Testis (tissue), 5 donors: ENCODE measurements at places on chromosomes 12 and 14.

DNA sequence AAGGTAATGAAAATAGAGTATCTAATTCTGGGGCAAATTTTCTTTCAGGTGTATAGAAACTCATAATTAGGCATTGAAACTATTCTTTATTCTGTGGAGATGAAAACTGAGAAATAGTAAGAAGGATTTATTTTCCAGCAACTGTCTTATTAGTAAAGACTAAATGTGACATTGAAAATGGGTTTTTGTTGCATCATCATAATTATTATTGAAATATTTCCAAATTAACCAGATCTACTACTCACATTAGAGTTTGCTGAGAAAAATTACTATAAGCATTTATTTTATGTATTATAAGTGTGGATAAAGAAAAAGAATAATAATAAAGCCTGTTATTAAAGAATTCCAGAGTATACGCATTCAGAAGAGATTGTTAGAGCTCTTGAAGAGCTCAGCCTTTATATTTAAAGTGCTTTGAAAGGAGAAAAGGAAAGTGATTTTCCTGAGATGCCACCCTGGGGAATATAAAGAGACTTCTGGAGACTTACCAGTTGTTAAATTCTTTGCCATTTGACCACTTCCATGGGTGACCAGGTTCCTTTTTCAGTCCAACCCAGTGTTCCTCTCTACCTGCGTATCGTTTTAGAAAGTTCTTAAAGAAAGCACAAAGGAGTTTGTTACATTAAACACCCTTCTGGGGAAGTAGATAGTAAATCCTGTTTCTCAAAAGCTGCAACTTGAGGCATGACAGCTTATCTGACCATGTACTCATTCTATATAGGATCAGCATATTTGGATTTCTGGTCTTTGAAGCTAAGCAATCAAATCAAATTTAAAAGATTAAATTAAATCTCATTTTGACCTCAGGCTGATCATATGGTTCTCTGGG is 6.4 kb downstream of the CD69 start:
- DNase-seq, result no peak

DNA sequence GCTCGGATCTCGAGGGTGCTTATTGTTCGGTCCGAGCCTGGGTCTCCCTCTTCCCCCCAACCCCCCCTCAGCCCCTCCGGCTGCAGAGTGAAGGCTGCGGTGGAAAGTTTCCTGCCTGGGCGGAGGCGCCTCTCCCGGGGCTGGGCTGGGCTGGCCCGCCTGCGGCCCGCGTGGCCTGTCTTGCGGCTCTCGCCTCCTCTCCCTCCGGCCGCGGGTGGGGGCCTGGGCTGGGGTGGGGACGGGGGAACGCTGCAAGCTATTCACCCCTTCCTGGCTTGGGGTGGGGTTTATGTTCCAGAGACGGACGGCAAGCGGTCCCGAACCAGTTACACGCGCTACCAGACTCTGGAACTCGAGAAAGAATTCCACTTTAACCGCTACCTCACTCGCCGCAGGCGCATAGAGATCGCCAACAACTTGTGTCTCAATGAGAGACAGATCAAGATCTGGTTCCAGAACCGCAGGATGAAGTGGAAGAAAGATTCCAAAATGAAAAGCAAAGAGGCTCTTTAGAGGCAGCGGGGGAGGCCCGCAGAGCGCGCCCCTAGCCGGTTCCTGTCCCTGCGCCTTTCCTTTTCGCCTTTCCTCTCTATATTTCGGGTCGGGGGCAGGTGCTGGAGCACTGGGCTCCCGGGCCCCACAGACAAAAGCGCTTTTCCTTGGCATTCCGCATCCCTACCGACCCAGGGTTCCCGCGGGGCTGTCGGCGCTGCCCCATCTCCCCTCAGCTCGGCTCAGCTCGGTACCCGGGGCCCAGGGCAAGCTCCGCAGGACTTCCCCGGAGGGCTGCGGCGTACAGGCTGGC is 1.3 kb downstream of the HOXC5 start:
- DNase-seq, result no peak

GRCh38 chr12:90013409-90013808 is 304.8 kb upstream of the ATP2B1 start:
- no peak for DNase-seq

DNA sequence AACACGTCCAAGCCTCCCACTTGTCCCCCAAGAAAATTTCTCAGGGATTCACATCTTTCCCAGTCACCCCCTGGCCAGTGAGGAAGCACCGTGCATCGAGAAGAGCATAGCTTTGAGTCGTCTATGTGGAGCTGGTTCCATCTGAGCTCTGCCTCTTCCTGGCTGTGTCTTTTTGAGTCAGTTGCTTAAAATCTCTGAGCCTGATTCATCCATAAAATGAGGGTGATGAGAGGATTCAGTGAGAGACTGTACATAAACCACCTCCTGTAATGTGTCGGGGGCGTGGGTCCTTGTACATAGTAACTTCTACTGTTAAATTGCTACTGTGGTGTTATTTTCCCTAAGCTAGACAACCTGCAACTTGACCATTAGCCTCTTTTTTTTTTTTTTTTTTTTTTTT is 13.8 kb downstream of the CD9 start:
- no peak for DNase-seq

- no peak for DNase-seq
Observed at GRCh38 chr12:50086148-50086547, 1.0 kb downstream of the SMARCD1 start.

DNA sequence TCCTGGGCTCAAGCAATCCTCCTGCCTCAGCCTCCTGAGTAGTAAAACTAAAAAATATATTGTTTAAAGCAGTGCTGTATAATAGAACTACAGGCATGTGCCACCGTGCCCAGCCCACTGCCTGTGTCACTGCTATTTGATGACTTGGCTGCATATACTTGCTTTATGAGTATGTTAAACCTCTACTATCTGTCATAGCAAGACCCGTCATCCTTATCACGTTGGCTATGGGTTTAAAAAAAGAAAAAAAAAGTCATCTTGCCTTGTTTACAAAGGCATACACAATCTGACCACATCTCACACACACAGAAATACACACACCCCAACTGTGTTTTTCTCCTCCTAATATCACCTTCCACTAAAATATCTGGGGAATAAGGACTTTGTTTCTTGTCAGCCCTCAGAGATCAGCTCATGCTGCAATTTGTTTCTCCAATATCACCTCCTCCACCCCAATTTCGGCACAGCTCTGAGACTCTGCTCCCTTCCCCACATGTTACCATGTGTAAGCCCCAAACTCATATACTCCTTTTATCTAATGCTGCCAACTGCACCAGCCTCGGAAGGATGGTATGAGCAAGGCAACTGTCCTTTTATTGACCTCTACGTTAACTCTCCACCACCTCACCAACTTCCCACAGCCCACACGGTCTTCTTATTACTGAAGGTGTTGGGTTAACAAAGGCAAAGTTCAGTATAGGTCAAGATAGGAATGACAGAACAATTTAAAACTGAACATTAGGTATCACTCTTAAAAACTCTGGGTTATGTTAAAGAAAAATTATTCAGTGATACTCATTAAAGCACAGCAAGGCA is 802 bp upstream of the TMPRSS12 start:
- DNase-seq, result no peak

DNA sequence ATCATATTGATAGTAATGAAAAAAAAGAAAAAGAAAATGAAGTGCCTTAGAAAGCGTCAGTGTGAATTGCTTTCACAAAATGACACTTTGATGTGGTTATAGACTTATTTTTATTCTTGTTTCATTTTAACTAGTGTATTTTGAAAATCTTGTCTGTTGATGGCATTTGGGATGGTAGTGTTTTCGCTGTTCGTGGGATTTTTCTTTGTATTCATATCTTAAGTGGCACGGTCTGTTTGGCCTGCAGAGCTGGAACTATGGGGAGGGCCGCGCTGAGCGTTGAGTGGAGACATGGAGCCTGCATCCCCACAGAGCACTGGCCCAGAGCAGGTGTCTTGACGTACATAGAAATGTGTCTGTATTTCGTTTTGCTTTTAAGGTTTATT is 61.6 kb downstream of the WDR20 start:
- DNase-seq, result no peak

DNA sequence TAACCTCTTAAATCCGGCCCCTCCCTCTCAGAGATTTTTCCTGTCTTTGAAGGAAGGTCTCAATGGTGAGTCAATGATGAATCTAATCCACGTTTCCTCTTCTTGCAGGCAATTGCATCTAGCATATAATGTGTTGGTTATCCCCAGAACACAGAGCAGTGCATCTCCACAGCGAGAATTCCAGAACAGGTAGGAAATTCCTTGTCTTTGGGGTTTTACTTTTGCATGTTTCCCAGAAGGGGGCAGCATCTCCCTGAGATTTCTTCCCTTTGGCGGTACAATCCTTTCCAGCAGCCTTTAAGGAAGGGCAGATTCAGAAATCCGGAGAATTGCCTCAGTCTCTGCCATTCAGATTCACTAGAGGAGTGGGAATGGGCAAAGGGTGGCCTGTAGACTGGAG is 128.0 kb downstream of the KCNA5 start:
- DNase-seq, result peak; percentile 20

GRCh38 chr12:22610131-22610530 is 14.8 kb upstream of the ETNK1 start:
- DNase-seq, result no peak

DNA sequence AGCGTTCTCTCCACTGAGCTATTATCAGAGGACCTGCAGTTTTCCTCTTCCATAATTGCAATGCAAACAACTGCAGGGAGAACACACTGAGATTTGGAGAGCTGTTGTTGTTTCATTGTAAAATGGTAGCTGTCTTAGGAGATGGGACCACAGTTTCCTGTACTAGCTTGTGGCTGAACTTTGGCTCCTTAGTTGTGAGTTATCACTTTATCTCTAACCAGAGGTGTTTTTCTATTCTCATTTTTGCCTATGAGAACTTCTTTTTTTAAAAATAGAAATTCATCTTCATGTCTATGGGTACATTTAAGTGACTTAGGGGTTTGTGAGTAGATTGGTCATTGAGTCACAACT is 216.5 kb downstream of the SLC38A4 start:
- no peak for DNase-seq

DNA sequence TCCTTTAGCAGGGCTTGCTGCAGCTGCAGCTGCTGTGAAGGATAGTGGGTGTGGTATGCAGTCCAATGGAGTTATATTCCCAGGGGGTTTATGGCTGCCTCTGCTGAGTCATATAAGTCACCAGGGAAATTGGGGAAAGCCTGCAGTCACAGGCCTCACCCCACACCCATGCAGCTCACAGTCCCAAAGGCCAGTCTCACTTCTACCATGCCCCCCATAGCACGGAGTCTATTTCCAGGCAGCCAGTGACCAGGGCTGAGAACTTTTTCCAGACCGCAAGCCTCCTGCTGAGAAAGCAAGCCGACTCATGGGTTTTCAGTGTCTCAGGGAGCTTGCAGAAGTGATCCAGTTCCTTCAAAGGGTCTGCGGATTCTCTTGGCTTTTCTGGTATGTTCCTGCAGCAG is 322.4 kb upstream of the CLEC14A start:
- no peak for DNase-seq

DNA sequence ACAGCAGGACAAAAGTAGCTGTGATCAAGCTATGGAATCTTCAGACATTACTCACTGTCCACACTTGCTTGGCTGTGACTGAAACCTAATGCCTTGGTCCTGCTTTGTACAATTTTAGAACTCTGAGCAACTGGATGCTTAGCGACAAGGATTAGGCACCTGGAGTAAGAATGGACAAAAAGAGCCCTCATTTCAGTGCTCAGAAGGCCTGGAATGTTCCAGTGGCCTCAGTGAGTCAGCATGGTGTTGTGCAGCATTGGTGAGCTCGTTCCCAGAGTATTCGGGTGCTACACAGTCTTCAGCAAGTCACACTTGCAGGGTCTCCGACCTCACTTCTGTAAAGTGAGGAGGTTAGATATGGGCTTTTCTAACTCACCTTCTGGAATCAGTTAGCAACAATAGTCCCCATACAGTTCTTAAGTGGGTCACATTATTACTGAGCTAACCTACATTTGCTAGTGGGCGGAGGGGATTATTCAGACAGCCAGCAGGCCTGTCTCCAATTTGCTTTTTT is 108.0 kb upstream of the MDM1 start:
- no peak for DNase-seq

- no peak for DNase-seq
Observed at GRCh38 chr12:12442548-12443071, 85.7 kb downstream of the BORCS5 start.

DNA sequence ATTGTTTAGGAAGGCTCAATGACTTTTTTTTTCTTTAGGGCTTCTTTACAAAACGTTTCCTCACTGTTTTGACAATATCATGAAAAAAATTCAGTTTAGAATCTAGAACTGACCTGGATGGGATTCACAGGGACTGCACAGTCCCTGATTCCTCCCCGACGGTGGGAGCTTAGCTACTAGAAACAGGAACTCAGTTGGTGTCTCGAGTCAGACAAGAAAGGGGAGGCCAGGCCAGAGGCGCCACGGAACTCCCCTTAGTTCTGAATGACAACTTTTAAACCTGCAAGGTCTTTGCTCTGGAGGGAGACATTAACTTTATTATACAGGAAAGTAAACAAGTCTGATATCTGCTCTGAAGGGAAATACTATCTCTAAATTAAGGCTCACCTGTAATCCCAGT is 45.4 kb upstream of the SRP54 start:
- no peak for DNase-seq

DNA sequence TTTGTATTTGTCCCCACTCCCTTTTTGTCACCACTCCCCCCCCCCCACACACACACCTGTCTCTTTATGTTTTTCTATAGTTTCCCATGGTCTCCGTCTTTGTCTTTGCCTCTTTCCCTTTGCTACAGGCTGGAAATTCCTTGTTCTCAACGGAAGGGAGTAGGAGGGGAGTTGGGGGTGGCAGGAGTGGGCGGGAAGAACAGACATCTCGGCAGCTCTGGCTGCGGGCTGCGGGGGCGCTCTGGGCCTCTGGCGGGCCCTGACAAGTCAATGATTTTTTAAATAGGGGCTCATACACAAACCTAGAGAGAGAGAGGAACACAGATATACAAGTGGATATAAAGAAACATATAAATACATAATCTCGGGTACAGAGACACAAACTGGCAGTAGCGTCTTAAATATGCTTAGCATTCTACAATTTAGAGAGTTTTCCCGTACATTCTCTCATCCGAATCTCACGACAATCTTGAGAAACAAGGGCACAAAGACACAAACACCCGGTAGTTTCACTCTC is 2.4 kb upstream of the NAB2 start:
- DNase-seq, result peak; percentile 76

DNA sequence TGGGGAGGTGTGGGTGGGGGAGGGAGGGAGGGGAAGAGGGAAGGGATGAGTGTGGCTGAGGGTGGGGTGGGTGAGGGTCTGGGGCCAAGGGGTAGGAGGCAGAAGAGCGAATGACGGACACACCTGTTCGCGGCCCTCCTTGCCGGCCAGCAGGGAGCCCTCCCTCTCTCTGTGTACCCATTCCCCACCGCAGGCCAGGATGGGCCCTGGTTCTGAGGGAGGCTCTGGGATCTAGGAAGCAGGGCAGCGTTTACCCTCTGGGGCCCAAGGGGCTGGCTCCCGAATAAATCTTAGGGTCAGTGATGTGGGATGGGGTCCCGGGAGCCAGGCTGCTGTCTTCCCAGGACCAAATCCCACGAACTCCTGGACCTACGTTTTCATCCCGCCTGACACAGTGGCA is 46.0 kb upstream of the ESRRB start:
- DNase-seq, result no peak

GRCh38 chr14:72793156-72793939 is 100.6 kb downstream of the DPF3 start:
- DNase-seq, result no peak

GRCh38 chr12:91871751-91872150 is 273.9 kb downstream of the BTG1 start:
- no peak for DNase-seq

GRCh38 chr12:48807981-48808380 is 10.3 kb upstream of the CACNB3 start:
- no peak for DNase-seq
